ENCODE measurements at places on chromosomes 16 and 17.

DNA sequence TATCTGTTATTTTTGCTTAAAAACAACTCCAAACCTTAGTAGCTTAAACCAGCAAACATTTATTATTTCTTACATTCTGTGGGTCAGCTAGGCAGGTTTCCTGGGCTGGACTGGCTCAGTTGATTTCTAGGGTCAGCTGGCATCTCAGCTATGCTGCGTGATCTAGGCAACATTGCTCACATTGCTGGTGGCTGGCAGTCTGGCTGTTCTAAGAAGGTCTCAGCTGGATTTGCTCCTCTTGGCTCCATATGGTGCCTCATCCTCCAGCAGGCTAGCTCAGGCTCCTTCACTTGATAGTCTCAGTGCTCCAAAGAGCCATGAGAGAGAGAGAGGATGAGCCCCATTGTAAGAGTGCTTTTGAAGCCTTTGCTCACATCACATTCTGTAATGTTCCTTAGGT lies 470.6 kb upstream of the CDH5 start:
- DNase-seq = no peak

- no peak for DNase-seq
Observed at GRCh38 chr16:85541980-85542900, 70.9 kb upstream of the GSE1 start.

DNA sequence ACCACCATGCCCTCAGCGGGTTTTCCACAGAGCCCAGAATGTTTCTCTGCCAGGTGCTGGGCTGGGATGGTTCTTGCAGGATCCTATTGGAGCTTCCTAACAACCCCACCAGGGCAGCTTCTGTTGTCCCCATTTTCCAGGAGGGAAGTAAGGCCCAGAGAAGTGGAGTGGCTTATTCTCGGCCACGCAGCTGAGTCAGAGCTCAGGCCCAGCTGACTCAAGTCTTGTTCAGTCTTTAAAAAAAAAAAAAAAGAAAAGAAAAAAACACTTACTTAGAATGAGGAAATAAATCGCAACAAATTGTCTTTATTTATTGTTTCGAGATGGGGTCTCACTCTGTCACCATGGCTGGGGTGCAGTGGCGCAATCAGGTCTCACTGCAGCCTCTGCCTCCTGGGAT lies 413.0 kb downstream of the CPPED1 start:
- DNase-seq = no peak

DNA sequence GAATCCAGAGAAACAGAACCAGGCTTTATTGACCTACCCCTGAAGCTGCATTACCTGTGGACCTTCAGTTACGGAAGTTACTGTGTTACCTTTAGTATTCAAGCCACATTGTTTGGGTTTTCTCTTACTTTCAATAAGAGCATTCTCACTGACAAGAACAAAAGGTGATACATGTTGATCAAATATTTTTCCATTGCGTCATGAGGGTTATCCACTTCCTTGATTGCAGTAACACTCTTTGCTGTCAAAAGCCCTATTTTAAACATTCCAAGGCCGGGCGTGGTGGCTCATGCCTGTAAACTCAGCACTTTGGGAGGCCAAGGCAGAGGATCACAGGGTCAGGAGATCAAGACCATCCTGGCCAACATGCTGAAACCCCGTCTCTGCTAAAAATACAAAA lies 28.6 kb upstream of the PAFAH1B1 start:
- no peak for DNase-seq

DNA sequence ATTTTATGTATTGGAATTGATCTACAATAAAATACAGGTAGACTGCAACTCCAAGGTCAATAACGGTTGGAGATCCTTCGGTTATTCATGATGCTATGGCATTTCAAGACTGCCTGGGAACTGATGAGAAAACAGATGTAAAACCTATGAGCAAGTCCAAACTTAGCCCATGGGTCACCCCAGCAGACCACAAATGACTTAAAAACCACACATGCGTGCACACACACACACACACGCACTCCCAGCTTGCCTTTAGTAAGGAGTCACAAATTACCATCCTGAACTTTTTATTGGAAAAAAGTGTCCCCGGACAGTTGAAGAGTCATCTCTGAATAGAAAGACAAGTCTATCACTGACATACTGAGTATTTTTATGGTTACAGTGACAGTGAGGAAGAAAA lies 26.7 kb downstream of the TRIM25 start:
- no peak for DNase-seq

- DNase-seq = peak; percentile 52
Observed at GRCh38 chr17:43701318-43701743, 39.6 kb upstream of the MEOX1 start.

DNA sequence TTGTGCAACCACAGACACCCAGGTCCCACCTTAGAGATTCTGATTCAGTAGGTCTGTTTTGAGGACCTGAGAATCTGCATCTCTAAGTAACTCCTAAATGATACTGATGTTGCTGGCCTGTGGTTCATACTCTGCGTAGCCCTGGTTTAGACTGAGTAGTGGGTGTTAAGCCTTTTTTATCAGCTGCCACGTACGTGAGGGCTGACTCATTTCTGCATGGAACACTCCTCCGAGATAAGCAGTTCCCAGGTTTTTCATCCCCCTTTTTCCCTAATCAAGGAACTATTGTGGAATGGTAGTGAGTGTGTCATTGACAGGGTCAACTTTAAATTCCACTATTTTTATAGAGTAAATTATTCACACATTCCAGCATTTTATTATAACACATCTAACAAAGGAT lies 26.1 kb downstream of the CDRT4 start:
- DNase-seq = no peak

- peak; percentile 21 for DNase-seq
Observed at GRCh38 chr17:28335959-28336871, 654 bp downstream of the TNFAIP1 start.

GRCh38 chr16:52729731-52730130 lies 182.8 kb upstream of the TOX3 start:
- DNase-seq = no peak

- DNase-seq = no peak
Observed at GRCh38 chr16:10688291-10688690, 6.4 kb downstream of the TEKT5 start.

- DNase-seq = no peak
Observed at GRCh38 chr16:6165330-6165979, 1067.9 kb upstream of the EEF2KMT start.

DNA sequence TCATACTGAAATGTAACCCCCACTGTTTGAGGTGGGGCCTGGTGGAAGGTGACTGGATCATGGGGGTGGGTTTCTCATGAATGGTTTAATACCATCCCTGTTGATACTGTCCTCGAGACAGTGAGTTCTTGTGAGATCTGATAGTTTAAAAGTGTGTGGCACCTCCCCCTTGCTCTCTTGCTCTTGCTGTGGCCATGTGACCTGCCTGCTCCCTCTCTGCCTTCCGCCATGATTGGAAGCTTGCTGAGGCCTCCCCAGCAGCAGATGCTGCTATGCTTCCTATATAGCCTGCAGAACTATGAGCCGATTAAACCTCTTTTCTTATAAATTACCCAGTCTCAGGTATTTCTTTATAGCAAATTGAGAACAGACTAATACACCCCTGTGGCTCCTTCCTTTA lies 40.6 kb downstream of the STAT3 start:
- DNase-seq = no peak

DNA sequence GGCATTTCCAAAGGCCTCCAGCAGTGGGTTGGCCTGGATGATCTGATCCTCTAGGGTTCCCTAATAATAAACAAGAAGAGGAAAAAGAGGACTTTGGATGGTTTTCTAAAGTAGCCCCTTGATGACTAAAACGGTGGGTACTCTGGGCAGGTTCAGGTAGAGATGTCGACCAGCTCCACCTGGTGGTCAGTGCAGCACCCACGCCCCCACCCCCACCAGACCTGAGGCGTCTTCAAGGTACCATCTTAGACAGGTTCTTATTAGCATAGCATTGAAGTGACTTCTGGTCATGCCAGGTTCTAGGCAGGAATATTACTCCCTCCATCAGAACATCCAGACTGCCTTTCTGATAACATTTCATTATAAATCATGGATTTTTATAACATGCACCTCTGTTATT lies 15.0 kb downstream of the MYH13 start:
- DNase-seq = peak; percentile 6

DNA sequence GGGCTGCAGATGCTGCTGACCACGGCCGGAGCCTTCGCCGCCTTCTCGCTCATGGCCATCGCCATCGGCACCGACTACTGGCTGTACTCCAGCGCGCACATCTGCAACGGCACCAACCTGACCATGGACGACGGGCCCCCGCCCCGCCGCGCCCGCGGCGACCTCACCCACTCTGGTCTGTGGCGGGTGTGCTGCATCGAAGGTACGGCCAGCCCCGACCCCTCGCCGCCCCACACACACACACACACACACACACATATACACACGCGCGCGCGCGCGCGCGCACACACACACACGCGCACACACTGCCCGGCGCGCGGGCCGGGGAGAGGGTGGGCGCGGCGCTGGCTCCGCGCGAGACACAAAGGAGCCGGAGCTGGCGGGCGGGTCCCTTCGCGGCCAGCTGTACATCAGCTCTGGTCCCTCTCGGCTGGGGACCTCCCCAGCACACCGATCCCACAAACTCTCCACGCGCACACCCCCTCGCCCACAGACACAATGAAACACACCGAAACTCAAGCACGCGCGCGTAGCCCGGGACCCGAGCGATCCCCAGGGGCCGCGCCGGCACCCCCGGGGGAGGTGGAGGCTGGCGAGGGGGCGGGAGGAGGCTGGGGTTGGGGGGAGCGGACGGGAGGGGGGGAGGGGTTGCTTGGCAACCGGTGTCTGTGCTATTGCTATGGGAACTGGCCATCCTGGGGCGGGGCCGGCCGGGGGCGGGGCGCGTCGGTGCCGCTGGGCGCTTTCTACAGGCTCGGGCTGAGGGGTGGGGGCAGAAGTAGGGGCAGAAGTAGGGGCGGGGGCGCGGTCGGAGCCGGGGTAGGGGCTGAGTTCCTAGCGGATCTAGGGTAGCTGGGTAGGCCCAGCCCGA lies 658 bp downstream of the CACNG4 start:
- peak; percentile 4 for DNase-seq

DNA sequence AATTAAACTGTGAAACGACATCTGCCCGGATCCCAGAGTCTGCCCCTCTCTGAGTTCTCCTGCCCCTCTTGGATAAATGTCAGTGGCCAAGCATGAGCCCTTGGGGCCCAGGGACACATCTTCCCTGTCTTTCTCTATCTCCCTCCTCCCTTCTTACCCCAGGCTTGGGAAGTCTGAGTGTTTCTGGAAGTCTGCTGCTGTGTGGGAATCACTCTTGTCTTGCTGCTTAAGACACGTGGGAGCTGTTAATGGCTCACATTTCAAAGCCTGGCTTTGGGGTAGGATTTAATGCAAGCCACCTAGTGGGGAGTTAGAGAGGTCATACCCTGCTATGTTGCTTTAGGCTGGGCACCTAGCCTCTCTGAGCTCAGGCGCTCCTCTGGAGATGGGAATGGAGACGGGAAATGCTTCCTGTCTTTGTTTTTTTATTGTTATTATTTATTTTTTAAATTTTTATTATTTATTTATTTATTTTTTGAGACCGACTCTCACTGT lies 218.5 kb upstream of the CIBAR2 start:
- peak; percentile 42 for DNase-seq

GRCh38 chr17:62751060-62751691 lies 56.9 kb downstream of the MARCHF10 start:
- DNase-seq = no peak

DNA sequence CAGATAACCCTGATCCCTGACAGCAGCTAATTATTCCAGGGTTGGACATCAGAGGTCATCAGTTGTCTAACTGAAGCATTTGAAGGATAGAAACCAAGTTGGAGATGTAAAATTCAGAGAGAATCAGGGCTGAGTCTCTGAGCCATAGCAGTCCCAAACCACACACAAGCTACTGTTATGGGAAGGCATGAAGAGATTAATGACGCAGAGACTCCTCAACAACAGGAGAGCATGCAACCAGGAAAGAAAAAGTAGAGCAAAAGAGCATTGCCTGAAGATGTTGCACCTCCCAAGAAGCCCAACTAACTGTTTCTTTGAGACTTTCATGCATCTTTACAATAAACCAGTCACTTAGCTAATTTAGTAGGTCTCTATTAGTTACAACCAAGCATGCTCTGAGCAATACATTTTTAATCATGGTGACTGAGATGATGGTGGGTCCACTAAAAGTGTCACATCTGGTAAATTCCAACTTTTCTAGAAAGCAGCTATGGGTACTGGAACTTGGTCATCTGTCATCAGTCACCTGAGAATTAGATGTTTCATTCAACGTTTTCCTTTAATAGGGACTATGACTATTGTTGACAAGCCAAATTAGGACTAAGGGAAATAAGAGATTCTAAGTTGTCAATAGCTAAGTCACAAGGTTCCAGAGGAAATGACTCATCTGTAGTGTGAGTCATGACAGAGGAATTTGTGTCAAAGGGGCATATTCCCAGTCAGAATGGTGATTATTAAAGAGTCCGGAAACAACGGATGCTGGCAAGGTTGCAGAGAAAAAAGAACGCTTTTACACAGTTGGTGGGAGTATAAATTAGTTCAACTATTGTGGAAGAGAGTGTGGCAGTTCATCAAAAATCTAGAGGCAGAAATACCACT lies 239.8 kb downstream of the CHD9NB start:
- no peak for DNase-seq

DNA sequence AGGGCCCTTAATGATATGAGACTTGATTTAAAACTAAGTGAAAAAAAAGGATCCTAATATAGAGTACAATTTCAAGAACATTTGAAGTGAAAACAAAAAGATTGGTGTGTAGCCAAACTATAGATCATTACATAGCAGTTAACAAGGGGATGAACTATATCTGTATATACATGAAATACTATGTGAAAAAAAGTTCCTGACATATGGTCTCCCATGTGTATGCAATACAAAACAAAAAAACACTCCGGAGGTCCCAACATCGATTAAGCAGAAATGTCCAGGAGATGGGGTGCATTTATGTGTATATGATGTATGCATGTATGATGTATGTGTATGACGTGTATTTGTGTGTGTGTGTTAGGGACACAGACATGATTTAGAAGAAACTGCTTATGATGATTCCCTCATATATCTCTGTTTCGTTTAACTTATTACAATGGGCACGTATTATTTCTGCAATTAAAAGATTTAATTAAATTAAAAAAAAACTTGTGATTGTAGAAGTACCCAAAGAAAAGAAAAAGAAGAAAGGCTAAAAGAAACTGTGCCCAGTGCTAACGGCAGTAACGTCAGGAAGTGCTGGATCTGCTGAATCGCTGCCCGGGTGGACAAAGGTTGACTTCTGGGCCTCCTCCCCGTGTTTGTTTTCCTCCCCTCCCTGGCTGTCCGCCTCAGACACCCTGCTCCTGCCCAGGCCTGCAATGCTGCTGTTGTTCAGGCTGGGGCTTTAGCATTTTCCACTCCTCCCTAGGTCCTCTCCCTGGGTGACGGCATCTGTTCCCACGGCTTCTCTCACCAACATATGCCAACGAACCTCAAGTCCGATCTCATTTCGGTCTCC lies 36.9 kb downstream of the TBX4 start:
- DNase-seq = no peak

- DNase-seq = no peak
Observed at GRCh38 chr17:7882068-7882467, 6.5 kb upstream of the CHD3 start.
